Natural killer cell (primary cell): ENCODE measurements at places on chromosomes 16 and 17.
A peak's percentile ranks its signal among the peaks of the same experiment; 100 is the strongest.

GRCh38 chr16:5070431-5071186 is 1.0 kb upstream of the ALG1 start:
- DNase-seq = peak; percentile 19
- H3K4me3 ChIP-seq = no peak overlapping the region
- peak overlapping the region; percentile 85 for H3K27ac ChIP-seq
- no peaks in the 10 kb centered on the region for H3K27me3 ChIP-seq
- H3K4me1 ChIP-seq = peaks cover 18% of the 10 kb centered on the region

DNA sequence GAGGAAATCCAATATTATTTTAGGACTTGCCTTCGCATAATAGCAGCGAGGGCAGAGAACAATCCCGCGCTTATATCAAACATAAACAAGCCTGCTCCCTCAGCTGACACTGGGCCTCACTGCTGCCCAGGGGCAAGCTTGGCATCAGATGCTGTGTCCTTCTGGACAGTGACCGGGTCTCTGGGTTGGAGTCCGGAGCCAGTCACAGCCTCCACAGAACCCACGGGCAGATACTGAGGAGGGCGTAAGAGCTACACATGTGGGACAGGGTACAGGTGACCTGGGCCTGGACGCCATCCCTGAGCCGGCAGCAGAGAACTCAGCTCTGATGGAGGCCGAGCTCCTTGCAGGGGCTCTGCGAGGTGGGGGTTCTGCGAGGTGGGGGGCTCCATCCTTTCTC is 14.7 kb upstream of the ZNF469 start:
- H3K27ac ChIP-seq = no peak overlapping the region
- H3K36me3 ChIP-seq = no peaks in the 10 kb centered on the region
- H3K27me3 ChIP-seq = no peaks in the 10 kb centered on the region
- H3K4me1 ChIP-seq = peaks cover under 1% of the 10 kb centered on the region
- no peak for DNase-seq
- H3K4me3 ChIP-seq = no peak overlapping the region

- no peaks in the 10 kb centered on the region for H3K4me1 ChIP-seq
- no peak for DNase-seq
- H3K36me3 ChIP-seq = no peaks in the 10 kb centered on the region
- H3K4me3 ChIP-seq = no peak overlapping the region
- peaks cover 8% of the 10 kb centered on the region for H3K27me3 ChIP-seq
- no peak overlapping the region for H3K27ac ChIP-seq
Measured at GRCh38 chr17:61463316-61464129, 11.3 kb downstream of the TBX4 start.

DNA sequence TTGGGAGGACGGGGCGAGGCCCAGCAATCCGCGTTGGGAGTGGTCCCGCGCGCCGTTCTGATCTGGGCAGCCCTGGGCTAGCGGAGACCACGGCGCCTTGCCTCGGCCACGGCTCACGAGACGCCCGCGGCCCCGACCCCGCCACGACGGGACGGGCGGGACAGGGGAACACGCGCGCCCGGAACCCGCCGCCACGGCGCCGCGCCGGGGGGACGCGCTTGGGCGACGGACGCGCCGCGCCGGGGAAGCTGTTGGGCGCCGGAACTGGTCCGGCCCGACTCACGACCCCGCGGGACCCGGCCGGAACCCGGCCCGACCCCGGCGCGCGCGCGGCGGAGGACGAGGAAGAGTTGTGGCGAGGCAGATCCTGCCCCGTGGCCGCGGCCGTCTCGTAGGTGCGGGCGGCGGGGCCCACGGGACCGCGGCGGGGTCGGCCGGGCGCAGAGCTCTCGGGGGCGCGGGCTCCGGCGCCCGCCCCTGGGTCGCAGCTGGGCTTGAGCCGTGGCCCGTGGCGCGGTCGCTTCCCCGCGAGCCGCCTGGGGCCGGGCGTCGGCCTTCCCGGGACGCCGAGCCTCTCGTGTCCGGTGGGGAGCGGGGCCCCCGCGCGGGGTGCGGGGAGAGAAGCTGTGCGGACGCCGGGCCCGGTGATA is at the start of gene ACSF3:
TSS of gene ACSF3 (plus strand) at position 251 of the 650 bp plus-strand sequence. CDS start 6,830 bp downstream, outside the sequence.
- H3K4me3 ChIP-seq = peak within 1 kb of the TSS; percentile 66
- H3K4me1 ChIP-seq = peaks cover 54% of the 10 kb centered on the region
- no peaks in the 10 kb centered on the region for H3K36me3 ChIP-seq
- peak within 1 kb of the TSS; percentile 60 for H3K27ac ChIP-seq
- peak; percentile 82 for DNase-seq

- no peak overlapping the region for H3K4me3 ChIP-seq
- peaks cover 21% of the 10 kb centered on the region for H3K4me1 ChIP-seq
- DNase-seq = no peak
- H3K27me3 ChIP-seq = no peaks in the 10 kb centered on the region
- H3K27ac ChIP-seq = peak overlapping the region; percentile 6
Measured at GRCh38 chr16:17027488-17028129, 443.2 kb downstream of the XYLT1 start.

DNA sequence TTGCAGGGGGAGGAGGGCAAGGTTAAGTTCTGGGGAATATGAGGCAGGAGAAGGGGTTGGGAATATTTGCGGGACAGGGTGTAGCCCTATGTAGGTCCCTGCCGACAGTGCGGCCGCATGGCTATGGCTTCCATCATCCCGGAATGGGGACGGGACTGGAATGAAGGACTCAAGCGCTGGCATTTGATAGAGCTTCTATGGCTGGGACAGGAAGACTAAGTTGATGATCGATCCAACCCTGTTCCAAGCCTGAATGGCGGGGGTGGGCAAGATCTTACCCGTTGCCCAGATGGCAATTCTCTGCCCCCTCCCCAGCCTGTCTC is 47.1 kb downstream of the SRCIN1 start:
- peaks cover 30% of the 10 kb centered on the region for H3K27me3 ChIP-seq
- no peaks in the 10 kb centered on the region for H3K36me3 ChIP-seq
- H3K4me3 ChIP-seq = peak overlapping the region; percentile 55
- DNase-seq = no peak
- peaks cover 50% of the 10 kb centered on the region for H3K4me1 ChIP-seq
- no peak overlapping the region for H3K27ac ChIP-seq

DNA sequence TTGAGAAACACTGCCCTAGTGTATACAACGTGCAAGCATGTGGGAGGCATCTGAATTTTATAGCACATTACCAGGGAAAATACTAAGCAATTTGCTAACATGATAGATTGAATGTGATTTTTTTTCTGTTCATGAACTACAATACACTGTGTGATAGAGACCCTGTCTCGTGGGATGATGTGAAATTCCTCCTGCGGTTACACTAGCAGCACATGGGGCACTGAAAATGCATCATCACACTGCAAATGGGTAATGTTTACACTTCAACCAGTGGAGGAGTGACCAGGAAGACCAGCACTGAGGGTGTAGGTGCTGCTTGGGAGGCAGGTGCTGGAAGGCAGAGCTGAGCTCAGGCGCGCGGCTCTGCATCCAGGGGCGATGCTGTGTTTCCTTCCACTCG is 28.8 kb downstream of the ORC6 start:
- H3K27ac ChIP-seq = no peak overlapping the region
- no peaks in the 10 kb centered on the region for H3K4me1 ChIP-seq
- H3K36me3 ChIP-seq = no peaks in the 10 kb centered on the region
- DNase-seq = no peak

GRCh38 chr16:1001096-1001495 is 19.5 kb downstream of the SOX8 start:
- peaks cover 47% of the 10 kb centered on the region for H3K4me1 ChIP-seq
- H3K27me3 ChIP-seq = no peaks in the 10 kb centered on the region
- no peak for DNase-seq
- H3K27ac ChIP-seq = no peak overlapping the region

DNA sequence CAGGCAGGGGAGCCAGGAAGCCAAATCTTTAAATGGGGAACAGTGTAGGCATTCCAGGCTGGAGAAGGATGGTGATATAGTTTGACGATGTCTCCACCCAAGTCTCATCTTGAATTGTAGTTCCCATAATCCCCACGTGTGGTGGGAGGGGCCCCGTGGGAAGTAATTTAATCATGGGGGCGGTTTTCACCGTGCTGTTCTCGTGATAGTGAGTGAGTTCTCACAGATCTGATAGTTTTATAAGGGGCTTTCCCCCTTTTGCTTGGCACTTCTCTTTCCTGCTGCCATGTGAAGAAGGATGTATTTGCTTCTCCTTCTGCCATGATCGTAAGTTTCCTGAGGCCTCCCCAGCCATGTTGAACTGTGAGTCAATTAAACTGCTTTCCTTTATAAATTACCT is 28.8 kb downstream of the GINS3 start:
- no peak overlapping the region for H3K4me3 ChIP-seq
- no peak overlapping the region for H3K27ac ChIP-seq
- no peaks in the 10 kb centered on the region for H3K36me3 ChIP-seq

DNA sequence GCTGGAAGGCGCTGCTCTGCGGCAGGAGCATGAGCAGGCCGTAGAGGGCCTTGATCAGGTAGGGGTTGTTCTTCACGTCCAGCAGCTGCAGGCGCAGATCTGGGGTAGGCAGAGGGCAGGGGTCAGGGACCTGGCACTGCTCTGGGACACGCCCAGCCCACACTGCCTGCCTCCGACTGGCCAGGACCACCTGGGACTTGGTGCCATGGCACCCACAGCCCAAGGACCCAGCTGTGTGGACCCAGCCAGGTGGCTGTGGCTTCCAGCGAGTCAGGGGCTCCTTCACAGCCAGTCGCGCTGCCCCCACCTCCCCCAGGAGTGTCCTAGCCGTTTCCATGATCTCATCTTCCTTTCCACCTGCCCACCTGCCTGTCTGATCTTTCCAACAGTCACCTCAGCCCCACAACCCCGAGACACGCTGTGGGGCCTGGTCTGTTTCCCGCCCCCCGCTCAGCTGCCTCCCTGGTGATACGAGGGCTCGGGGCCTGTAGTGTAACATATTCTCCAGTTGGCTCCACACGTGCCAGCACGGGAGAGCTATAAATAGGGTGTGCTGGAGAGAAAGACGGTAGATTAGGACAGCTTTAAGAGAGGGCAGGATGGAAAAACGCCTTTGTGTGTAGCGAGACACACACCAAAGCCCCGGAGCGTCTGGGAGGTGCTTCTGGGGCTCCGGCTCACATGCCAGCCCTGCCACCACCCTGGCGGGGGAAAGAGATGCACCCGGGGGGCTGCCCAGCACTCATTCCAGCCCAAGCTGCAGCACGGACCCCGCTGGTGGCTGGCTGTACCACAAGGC is 7.2 kb upstream of the MTSS2 start:
- H3K27me3 ChIP-seq = no peaks in the 10 kb centered on the region
- no peak overlapping the region for H3K4me3 ChIP-seq
- no peak overlapping the region for H3K27ac ChIP-seq
- H3K4me1 ChIP-seq = peaks cover 27% of the 10 kb centered on the region
- DNase-seq = no peak
- no peaks in the 10 kb centered on the region for H3K36me3 ChIP-seq

DNA sequence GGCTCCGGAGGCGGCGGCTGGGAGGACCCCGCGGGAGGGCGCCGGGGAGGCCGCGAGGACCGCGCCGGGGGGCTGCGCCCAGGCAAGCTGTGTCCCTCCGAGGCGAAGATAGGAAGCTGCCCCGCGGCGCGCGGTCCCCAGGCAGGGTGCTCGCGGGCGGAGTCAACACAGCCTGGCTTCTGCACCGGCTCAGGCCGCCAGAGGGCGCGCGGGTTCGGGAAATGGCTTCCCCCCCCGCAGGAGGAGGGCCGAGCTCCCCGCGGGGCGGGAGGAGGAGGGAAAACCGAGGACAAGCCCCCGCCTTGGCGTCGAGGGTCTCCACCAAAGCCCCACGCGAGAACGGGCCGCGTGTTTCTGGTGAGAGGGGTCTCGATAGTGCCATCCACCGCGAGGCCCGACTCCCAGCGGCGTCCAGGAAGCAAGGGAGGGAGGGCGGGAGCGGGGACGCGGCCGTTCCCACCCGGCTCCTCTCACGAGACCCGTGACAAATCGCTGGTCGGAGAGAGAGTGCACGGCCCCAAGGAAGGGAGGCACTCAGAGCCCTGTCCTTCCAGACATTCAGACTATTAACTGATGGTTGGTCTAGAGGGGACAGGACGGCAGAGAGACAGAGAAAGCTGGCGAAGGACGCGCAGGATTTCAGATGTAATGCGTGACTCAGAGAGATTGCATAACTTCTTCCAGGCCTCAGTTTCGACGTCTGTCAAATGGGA is 64.4 kb upstream of the DNAJA2 start:
- H3K4me1 ChIP-seq = peaks cover 12% of the 10 kb centered on the region
- H3K36me3 ChIP-seq = no peaks in the 10 kb centered on the region
- H3K27ac ChIP-seq = no peak overlapping the region
- DNase-seq = peak; percentile 87

GRCh38 chr16:89842471-89843408 is 14.5 kb downstream of the SPIRE2 start:
- no peaks in the 10 kb centered on the region for H3K27me3 ChIP-seq
- H3K27ac ChIP-seq = no peak overlapping the region
- peaks cover 58% of the 10 kb centered on the region for H3K4me1 ChIP-seq
- no peak for DNase-seq
- H3K4me3 ChIP-seq = no peak overlapping the region

DNA sequence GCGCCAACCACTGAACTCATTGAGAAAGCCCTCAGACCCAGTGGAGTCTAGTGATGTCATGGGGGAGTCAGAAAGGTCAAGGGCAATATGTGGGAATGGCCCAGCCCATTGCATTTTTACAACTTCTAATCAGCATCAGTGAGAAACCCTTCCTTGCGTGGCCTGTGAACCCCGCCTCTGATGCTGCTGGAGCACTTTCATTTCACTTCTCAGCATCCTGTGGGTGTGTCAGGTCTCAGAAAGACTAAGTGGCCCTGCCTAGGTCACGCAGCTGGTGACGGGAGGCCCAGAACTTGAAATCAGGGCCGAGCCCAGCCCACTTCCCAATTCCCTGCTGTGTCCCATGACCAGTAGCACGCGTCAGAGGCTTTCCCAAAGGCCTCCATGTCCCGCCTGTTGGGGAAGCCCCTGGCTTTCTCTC is 6.1 kb downstream of the DNAI2 start:
- peak overlapping the region; percentile 75 for H3K27ac ChIP-seq
- no peaks in the 10 kb centered on the region for H3K27me3 ChIP-seq
- H3K36me3 ChIP-seq = no peaks in the 10 kb centered on the region

- no peaks in the 10 kb centered on the region for H3K36me3 ChIP-seq
- H3K4me1 ChIP-seq = peaks cover 20% of the 10 kb centered on the region
- no peak overlapping the region for H3K4me3 ChIP-seq
- peaks cover 39% of the 10 kb centered on the region for H3K27me3 ChIP-seq
- DNase-seq = peak; percentile 50
Measured at GRCh38 chr16:68444056-68444657, 4.2 kb downstream of the SMPD3 start.

DNA sequence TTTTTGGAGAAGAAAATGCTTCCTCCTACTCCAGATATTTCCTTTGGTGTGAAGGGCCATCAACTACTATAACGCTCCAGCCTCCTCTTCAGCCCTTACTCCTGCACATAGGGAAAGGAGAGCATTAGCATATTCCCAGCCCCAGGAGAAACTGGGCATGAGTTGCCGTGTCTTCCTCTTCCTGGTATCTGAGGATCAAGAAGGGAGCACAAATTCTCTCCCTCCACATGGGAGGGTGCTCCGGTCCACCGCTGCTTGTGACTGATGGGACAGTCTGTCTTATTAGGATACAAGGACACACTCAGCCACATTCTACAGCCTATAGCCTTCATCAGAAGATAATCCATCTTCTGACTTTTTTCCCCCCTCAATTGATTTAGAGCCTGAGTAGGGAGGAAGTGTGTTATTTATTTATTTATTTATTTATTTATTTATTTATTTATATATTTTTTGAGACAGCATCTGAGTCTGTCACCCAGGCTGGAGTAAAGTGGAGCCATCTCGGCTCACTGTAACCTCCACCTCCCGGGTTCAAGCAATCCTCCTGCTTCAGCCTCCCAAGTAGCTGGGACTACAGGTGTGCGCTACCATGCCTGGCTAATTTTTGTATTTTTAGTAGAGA is 16.6 kb upstream of the CYB5B start:
- H3K27ac ChIP-seq = no peak overlapping the region
- no peak for DNase-seq
- no peak overlapping the region for H3K4me3 ChIP-seq
- no peaks in the 10 kb centered on the region for H3K36me3 ChIP-seq
- no peaks in the 10 kb centered on the region for H3K4me1 ChIP-seq

- H3K27ac ChIP-seq = no peak overlapping the region
- peaks cover 69% of the 10 kb centered on the region for H3K36me3 ChIP-seq
- H3K27me3 ChIP-seq = no peaks in the 10 kb centered on the region
- no peak overlapping the region for H3K4me3 ChIP-seq
- no peaks in the 10 kb centered on the region for H3K4me1 ChIP-seq
Measured at GRCh38 chr16:67137605-67138004, 13.2 kb downstream of the B3GNT9 start.
